ENCODE measurements at places on chromosomes 4 and X.

DNA sequence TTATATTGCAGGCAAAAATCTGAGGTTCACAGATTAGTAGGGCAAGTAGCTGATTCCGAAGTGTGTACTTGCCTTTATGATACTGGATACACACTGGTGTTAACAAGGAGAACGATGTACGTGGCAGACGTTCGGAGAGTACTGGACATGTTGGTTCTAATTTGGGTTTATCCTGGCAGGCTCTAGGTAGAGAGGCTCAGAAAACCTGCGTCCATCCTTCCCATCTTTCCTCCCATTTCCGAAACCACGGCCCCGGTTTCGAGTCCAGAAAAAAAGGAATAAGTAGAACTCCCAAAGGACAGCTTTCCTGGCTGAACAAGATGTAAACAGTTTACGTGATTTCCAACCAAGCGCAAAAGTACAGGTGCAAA is 351 bp upstream of the SLC30A9 start:
- no peak overlapping the region for H3K27ac ChIP-seq
- H3K36me3 ChIP-seq: no peaks in the 10 kb centered on the region
- DNase-seq: no peak
- H3K4me3 ChIP-seq: peak overlapping the region; percentile 73

DNA sequence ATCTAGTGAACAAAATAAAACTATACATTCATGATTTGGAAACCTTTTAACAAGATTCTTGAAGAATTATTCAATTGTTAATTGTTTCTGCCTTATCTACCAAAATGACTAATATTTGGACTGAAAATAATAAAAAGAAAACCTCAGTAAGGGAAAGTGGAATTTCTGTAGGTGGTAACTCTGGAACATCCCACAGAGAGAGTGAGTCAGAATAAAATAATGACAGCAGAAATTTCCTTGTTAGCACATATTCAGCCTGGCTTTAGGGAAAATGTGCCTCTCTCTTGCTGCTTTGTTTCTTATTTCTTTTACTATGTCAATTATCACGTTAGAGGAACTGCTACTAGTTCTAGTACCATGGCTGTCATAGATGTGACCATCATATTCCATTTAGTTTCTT is 421.5 kb upstream of the GNPDA2 start:
- no peaks in the 10 kb centered on the region for H3K27me3 ChIP-seq
- no peaks in the 10 kb centered on the region for H3K4me1 ChIP-seq
- H3K36me3 ChIP-seq: no peaks in the 10 kb centered on the region
- no peak for DNase-seq
- H3K4me3 ChIP-seq: no peak overlapping the region

GRCh38 chr4:15034071-15034764 is 31.9 kb downstream of the CPEB2 start:
- H3K4me3 ChIP-seq: no peak overlapping the region
- no peaks in the 10 kb centered on the region for H3K27me3 ChIP-seq
- H3K27ac ChIP-seq: no peak overlapping the region
- H3K36me3 ChIP-seq: no peaks in the 10 kb centered on the region
- H3K4me1 ChIP-seq: no peaks in the 10 kb centered on the region
- no peak for DNase-seq

DNA sequence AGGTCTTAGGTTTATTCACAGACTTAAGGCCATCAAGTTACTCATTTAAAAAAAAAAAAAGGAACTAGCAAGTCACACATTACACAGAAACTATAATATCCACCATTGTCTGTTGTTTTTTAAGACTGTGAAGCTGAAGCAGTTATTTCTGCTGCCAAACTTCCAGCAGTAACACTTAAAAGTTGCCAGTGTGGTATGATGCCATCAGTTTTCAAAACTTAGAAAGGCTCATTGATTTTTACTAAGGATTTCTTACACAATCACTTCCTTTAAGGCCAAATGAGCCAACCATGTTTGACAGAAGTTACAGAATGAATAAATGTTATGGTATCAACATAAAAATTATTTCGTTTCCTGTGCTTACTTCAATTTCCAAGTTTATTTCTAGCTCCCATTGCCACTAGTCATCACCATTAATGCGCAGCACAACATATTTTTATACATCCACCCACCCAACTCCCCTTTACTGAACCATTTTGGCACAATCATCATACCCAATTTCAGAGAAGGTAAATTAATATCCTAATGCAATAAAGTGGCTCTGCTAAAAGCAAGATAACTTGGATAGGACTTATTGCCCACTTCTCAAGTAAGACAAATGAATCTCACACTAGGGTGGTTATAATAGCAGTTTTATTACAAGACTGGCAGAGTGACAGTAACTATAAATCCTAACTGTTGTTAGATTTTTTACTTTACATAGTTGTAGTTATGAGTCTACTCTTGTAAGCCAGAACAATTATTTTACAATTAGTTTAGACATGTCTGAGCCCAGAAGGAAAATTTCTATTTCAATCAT is 13.1 kb downstream of the PDGFC start:
- H3K4me3 ChIP-seq: no peak overlapping the region
- no peak overlapping the region for H3K27ac ChIP-seq
- no peaks in the 10 kb centered on the region for H3K4me1 ChIP-seq
- H3K27me3 ChIP-seq: no peaks in the 10 kb centered on the region
- H3K36me3 ChIP-seq: no peaks in the 10 kb centered on the region

DNA sequence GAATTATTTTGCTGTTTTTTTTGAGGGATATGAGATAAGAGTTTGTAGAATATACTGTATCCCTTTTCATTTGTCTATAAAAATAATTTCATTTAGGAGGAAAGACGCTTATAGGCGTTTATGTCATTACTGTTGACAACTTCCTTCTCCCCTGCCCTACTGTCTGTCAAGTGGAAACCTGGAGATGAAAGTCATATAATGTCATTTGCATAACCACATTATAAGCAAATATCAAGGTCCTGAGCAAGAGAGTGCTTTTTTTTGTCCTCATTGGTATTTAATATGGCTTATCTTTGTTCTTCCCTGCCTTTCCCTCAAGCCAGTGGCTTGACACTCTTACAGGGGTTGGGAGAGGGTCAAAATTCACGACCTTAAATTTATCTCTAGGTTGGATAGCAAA is 55.8 kb downstream of the LRP2BP start:
- H3K27ac ChIP-seq: no peak overlapping the region
- no peak for DNase-seq
- no peaks in the 10 kb centered on the region for H3K4me1 ChIP-seq
- H3K27me3 ChIP-seq: no peaks in the 10 kb centered on the region
- no peak overlapping the region for H3K4me3 ChIP-seq

DNA sequence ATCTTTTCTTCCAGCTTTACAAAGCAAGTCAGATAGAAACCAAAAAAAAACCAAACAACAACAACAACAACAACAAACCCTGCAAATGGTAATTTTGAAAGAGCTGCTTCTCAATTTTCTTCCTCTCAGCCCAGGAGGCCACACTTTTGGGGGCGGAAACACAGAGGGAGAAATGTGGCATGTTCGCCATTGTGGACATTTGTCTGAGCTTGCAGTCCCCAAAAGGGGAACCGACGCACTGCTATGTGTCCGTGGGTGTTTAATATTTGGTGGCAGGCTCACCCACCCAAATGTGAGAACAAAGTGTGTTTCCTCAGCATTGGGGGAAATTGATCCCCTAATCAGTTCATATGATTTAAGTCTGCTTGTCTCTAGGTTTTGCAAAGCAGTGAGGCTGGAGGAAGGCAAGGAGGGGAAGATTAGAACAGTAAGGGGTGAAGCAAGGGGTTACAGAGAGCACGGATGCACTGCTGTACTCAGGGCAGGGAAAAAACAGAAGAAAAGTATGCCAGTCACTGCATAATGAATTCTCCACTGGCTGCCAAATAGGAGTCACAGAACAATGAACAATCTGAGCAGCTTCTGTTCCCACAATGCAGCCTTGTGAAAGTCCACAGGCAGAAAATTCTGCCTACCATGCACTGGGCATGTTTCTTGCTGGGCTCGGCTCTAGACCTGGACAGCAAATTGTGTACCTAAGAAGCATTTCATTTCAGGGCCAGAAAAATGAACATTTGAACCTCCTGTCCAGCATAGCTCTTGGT is 74.7 kb upstream of the GPM6B start:
- no peaks in the 10 kb centered on the region for H3K27me3 ChIP-seq
- H3K27ac ChIP-seq: no peak overlapping the region
- H3K4me1 ChIP-seq: no peaks in the 10 kb centered on the region
- H3K36me3 ChIP-seq: no peaks in the 10 kb centered on the region

DNA sequence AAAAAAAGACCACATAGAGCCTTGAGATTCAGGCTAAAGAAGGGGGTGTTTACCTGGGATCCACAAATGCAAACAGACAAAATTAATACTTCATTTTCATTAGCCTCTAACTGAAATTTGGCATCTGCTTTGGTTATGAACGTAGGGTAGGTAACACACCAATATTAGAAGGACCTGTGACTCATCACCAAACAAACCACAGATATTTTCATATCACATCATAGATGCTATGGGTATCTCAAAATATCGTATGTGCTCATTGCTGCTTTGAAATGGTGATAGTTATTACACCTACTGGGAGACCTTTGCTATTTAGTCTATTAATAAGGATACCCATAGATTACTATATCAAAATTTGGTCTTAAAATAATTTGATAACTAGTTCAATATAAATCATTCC is 180.6 kb upstream of the MAP3K15 start:
- no peak overlapping the region for H3K4me3 ChIP-seq
- H3K36me3 ChIP-seq: no peaks in the 10 kb centered on the region
- no peak overlapping the region for H3K27ac ChIP-seq
- no peak for DNase-seq
- no peaks in the 10 kb centered on the region for H3K4me1 ChIP-seq
- H3K27me3 ChIP-seq: no peaks in the 10 kb centered on the region

- no peaks in the 10 kb centered on the region for H3K27me3 ChIP-seq
- no peaks in the 10 kb centered on the region for H3K36me3 ChIP-seq
- no peaks in the 10 kb centered on the region for H3K4me1 ChIP-seq
- H3K4me3 ChIP-seq: no peak overlapping the region
- no peak overlapping the region for H3K27ac ChIP-seq
Observed at GRCh38 chrX:96564595-96564994, 120.0 kb upstream of the DIAPH2 start.

GRCh38 chr4:129098531-129099001 is 2.6 kb downstream of the C4orf33 start:
- H3K36me3 ChIP-seq: no peaks in the 10 kb centered on the region
- no peaks in the 10 kb centered on the region for H3K4me1 ChIP-seq
- H3K4me3 ChIP-seq: no peak overlapping the region
- H3K27me3 ChIP-seq: no peaks in the 10 kb centered on the region
- DNase-seq: no peak

GRCh38 chr4:126547352-126547751 is 1085.4 kb upstream of the INTU start:
- H3K27ac ChIP-seq: no peak overlapping the region
- H3K36me3 ChIP-seq: no peaks in the 10 kb centered on the region
- no peak for DNase-seq
- H3K4me1 ChIP-seq: no peaks in the 10 kb centered on the region
- no peak overlapping the region for H3K4me3 ChIP-seq

GRCh38 chr4:56626420-56626819 is 54.7 kb downstream of the HOPX start:
- no peak overlapping the region for H3K27ac ChIP-seq
- H3K4me1 ChIP-seq: no peaks in the 10 kb centered on the region
- no peaks in the 10 kb centered on the region for H3K36me3 ChIP-seq
- H3K4me3 ChIP-seq: no peak overlapping the region
- no peak for DNase-seq

GRCh38 chrX:153645151-153645550 is 1.9 kb upstream of the DUSP9 start:
- no peaks in the 10 kb centered on the region for H3K36me3 ChIP-seq
- no peak overlapping the region for H3K27ac ChIP-seq
- no peak for DNase-seq
- no peaks in the 10 kb centered on the region for H3K4me1 ChIP-seq
- no peak overlapping the region for H3K4me3 ChIP-seq
- peaks cover 27% of the 10 kb centered on the region for H3K27me3 ChIP-seq

GRCh38 chr4:83115000-83115399 is 471 bp upstream of the PLAC8 start:
- DNase-seq: peak; percentile 70
- H3K4me1 ChIP-seq: no peaks in the 10 kb centered on the region

DNA sequence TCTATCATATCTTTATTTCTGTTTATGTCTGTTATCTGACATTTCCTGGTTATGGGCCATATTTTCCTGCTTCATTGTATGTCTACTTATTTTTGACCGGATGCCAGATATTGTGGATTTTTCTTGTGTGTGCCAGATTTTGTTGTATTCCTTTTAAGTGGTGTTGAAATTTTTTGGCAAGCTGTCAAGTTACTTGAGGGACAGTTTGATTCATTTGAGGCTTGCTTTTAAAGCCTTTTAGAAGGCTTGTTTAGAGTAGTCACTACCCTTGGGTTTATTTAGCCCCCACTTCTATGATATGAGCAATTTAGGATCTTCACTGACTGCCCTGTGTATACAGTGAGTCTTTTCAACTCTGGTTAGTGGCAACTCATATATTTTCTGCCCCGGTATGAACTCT is 29.2 kb upstream of the NPY2R start:
- no peak for DNase-seq
- no peak overlapping the region for H3K27ac ChIP-seq
- no peaks in the 10 kb centered on the region for H3K27me3 ChIP-seq
- H3K4me1 ChIP-seq: no peaks in the 10 kb centered on the region
- no peak overlapping the region for H3K4me3 ChIP-seq

DNA sequence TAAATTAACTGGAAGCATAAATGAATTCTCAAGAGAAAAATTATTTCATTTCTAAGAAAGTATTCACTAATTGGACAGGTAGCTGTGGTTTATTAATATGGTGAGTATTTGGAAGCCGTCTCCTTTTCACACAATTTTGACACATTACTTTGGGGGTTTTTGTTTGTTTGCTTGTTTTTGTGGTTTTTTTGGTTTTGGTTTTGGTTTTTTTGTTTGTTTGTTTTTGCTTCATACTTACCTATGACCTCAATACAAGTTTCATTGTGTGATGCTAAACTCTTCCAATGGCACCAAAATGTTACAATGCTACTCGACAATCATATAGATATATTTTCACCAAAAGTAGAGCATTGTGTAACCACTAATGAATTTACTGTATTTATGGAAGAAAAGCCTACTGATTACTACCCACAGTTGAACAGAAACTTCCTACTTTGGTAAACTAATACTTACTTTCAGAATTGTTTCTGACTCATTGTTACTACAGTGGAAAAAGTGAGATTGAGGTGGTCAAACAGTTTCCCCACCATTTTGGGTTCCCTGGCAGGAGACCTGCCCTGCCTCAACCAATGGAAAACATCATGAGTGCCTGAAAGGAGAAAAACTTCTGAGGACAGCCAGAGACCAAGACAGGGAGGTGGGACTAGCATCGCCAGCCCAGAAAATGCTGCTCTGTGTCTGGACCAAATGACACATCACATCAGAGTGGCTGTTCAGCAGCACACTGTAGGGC is 443.1 kb downstream of the HNRNPD start:
- no peaks in the 10 kb centered on the region for H3K27me3 ChIP-seq
- H3K4me3 ChIP-seq: no peak overlapping the region
- no peaks in the 10 kb centered on the region for H3K36me3 ChIP-seq
- DNase-seq: no peak
- H3K4me1 ChIP-seq: no peaks in the 10 kb centered on the region

DNA sequence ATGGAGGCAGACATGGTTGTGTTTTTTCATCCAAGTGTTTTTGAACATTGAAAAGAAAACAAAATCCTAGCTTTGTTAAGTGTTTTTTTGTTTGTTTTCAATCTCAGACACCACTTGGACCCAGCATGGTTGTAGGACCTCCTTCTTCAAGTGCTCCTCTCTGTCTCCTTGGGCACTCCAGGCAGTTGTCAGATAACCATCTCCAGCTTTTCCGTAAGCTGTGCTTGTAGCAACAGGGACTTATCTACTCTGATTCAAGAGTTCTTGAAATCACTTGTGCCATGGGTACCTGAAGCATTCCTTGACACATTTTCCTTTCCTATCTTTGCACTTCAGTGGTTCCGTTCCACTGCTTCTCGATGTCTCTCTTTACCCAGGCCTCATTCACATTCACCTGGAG is 334.9 kb upstream of the DDX53 start:
- no peaks in the 10 kb centered on the region for H3K36me3 ChIP-seq
- H3K27ac ChIP-seq: no peak overlapping the region
- no peak overlapping the region for H3K4me3 ChIP-seq
- DNase-seq: peak; percentile 29
- no peaks in the 10 kb centered on the region for H3K4me1 ChIP-seq
